Amygdala (tissue), 56 donors: ENCODE measurements at places on chromosomes 2 and 18.

GRCh38 chr18:26901020-26901419 is 35.5 kb upstream of the AQP4 start:
- DNase-seq = no peak

DNA sequence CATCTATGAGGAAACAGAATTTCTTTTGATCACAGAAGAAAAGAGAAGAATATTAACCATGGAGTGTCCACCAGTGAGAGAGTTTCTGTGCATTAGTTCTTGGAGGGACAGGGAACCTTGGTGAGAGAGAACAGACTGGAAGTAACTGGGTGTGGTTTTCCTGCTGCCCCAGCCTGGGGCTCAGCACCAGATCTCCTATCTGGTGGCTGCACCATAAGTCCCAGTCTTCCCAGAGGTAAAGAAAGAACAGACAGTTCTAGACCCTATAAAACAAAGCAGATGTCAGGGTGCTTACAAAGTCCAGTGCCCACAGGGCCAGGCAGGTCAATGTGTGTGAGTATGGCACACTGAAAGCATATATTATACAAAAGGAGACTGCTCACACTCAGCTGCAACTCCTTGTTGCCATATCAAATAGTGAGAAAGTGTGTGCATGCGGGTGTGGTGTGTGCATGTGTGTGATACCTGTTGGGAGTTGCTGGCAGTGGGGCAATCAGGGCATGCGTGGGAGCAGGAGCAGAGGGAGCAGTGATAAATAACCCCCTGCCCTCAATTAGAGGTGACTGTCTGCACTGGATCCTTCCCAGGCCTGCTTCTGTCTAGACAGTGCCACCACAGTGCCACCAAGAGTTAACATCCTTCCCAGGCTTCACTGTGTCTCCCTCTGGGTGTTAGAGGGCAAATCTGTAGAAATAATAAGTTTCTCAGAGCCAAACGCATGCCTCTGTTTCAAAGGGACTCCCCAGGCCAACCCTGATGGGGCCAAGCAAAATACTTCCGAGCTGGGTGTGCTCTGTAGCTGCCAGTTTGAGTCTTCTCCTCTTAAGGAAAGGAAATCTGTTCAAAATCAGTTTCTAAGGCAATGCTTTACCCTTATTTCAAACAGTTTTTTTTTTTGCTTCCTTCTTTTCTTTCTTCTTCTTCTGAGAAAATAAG is 45.7 kb downstream of the RDH14 start:
- no peak for DNase-seq

- no peak for DNase-seq
Measured at GRCh38 chr2:234603619-234604018, 106.7 kb upstream of the ARL4C start.

DNA sequence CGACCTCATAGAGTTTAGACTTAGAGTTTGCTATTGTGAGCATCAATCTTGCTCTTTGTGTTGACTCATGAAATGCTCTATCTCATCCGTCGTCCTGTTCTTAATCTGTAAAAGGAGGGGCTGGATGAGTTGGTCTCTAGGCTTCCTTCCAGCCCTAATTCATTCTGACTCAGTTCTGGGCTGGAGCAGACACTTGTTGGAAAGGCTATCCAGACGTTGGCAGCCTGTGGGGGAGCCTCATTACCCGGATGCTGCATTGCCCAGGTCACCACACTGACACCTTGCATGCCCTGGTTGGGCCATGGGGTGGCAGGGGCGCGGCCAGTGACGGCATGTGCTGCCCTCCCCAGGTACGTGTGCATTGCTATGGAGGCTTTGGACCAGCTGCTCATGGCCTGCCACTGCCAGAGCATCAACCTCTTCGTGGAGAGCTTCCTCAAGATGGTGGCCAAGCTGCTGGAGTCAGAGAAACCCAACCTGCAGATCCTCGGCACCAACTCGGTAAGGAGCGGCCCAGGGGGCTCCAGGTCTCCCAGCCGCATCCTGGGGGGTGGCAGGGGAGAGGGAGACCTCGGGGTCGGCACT is 61.5 kb downstream of the EFR3B start:
- DNase-seq = no peak

DNA sequence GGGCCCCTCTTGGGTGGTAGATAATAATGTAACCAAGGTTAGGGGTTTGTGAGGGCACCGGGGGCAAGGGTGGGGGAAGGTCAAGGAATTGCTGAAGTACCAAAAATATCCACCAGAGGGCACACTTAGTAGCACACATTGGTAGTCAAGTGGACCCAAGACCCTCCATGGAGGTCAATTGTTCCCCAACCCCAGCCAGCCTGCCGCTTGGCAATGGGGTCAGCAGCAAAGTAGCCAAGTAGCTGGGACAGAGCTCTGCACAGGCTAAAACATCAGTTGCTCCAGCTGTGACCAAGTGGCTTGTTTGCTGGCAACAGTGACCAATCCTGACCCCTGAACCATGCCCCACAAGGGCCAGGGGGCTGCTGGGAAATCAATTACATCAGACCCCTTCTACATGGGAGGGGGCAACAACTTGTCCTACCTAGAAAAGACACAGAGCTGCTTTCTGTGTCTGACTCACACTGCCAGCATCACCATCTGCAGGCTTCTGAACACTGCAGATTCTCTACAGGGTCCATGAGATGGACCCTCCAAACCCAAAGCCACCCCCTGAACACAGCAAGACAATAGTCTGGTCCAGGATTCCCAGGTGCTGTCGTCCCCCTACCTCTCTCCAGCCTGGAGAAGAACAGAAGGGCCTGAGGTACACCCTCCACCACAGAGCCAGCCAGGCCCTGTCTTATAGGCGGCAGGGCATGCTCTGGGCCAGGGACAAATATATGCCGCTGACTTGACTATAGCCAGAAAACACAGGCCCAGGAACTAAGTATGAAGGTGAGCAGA is 76.0 kb downstream of the EMX1 start:
- no peak for DNase-seq

- DNase-seq = no peak
Measured at GRCh38 chr2:178044836-178045235, 27.7 kb downstream of the PDE11A start.

GRCh38 chr2:212424082-212424481 is 114.5 kb downstream of the ERBB4 start:
- no peak for DNase-seq

DNA sequence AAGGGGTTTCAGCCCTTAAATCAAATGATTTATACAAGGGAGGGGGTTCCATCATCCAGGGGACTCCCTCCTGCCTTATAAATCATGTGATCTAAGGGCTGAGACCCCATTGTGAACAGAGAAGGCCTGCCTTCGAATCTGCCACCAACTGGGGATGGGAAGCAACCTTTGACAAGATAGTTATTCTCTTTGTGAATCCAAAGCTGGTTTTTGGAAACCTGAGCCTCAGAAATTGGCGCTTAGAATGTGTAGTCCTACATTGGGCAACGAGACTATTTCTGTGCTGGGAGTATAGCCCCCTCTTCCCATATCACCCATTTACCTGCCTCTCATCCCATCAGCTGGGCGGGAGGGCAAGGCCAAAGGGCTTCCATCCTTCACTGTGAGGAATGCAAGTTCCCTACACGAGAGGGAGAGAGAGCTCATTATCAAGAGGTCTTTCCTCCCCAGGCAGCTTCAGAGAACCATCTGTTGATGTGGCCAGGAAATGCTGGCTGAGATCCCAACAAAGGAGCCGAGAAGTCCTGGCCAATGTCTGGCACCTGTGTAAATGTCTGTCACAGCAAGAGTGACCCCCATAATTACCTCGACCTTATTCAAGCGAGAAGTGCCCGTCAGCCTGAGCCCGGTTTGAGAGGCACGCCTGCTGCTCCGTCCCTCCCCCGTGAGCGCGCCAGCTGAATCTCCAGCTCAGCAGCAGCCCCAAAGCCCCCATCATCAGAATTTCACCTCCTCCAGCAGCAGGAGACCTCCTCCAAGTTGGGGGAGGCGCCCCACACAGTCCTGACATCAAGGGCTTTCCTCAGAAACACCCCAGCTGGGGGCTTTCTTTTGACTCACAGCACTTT is 48.4 kb upstream of the APCDD1 start:
- DNase-seq = no peak

GRCh38 chr2:72126186-72127100 is 21.2 kb downstream of the CYP26B1 start:
- no peak for DNase-seq

DNA sequence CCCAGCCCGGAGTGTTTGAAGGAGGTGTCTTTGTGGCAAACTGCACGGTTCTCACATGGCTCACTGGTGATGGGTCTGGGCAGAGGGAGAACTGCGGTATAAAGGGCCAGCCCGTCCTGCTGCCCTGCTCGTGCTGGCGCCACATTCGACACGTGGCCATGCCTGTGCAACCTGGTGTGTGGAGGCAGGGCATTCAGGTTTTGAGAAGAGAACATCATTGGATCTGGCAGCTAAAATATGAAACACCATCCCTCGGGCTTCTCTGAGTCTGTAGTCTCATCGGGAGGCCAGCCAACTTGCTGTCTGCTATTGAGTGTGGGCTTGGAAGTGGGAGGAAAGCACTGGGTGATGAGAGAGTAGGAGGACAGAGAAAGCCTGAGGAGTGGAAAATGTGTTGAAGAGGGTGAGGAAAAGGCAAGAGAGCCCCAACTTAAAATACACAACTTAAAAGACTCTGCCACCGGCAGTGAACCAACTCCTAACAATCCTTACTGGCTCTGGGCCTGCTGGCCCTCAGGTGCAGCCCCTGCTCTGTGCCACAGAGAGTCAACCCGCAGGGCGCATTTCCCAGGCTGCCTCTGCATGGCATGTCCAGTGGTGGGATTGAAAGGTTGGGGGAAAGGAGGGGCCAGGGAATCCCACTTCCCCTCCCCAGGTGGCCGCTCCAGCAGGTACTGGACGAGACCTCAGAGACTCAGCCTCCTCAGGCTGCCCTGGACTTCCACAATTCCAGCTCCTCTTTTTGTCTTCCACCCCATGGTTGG is 112.7 kb upstream of the DLX2 start:
- peak; percentile 10 for DNase-seq

- DNase-seq = no peak
Measured at GRCh38 chr2:11104794-11105660, 50.2 kb upstream of the SLC66A3 start.

DNA sequence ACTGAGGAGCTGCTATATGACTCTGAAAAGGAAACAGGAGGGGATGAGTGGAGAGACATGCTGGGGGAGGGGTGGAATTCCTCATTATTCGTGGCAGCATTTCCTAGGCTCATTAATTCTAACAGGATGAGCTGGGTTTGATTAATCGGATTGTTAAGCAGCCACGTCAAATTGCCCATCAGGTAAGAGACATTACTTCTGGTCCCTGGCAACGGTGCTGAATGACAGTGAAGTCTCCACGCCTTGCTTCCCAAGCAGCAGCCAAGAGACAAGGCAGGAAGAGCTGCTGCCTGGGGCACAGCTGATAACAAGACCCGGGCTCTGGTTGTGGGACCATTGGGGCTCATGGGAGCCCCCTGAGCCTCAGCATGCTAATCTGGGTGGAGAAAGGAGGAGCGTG is 86.6 kb downstream of the MARCHF4 start:
- no peak for DNase-seq

GRCh38 chr2:112701052-112701451 is 19.8 kb upstream of the NT5DC4 start:
- DNase-seq = no peak

DNA sequence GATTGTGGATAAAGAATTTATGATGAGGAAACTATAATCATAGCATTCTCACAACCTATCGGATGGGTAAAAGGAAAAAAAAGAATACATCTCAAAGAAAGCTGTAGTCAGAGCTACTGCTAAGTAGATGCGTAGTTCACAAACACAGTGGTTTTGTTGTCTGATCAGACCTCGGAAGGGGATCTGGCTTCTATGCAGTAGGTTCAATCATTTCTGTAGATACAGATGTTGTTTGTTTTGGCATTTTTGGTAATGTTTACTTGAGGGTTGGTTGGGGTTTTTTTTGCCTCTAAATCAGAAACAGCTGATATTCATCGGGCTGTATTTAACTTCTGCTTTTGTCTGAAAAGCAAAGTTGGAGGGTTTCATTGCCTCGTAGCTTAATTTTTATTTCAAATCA is 42.1 kb downstream of the NPAS2 start:
- DNase-seq = no peak

- no peak for DNase-seq
Measured at GRCh38 chr2:183950673-183951072, 647.7 kb upstream of the ZNF804A start.

DNA sequence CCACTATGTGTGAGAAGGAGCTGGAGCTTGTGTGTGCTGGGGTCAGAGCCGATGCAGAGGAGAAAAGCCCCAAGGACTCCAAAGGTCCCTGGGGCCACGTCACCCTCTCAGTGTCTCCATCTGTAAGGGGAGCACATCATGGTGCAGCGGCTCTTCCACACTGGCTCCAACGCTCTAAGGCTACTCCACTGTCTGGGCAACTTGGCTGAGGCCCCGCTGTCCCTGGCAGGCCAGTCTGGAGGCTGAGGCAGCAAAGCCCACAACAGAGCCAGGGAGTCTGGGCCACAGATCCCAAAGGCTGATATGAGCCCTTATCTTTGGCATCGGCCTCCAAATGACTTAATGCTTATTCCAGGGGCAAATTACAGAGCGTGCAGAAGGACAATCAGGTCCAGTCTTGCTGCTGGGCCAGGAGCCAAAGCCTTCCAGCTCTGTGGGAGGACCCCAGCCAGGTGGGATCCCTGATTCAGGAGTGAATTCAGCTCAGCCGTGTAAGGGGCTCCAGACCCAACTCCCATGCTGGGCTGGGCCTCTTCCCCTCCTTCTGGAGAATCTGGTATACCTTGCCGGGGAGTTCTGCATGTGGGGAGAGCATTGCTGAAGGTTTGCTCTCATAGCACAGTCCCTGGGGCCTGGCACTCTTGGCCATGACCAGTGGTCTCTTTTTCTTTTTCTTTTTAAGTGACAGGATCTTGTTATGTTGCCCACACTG is 1.8 kb upstream of the DUSP2 start:
- no peak for DNase-seq
